ENCODE measurements at places on chromosomes 1 and 21.

DNA sequence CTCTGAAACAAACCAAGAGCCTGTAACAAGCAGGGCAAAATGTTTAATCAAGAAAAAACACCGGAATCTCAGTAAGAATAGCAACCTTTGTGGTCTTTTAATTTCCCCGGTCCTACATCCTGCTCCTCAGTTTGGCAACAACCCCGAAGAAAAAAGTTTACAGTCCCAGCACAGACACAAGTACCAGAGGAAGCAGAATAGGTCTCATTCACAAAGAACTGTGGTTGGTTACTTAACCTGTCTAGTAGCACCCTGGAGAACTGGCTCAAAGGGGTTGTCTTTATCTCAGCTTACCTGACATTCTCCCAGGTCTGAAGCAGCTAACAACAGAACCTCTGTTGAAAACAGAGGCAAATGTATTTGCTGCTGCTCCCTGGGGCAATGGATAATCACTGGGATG, 399.3 kb downstream of the AJAP1 start:
- no peak for DNase-seq

DNA sequence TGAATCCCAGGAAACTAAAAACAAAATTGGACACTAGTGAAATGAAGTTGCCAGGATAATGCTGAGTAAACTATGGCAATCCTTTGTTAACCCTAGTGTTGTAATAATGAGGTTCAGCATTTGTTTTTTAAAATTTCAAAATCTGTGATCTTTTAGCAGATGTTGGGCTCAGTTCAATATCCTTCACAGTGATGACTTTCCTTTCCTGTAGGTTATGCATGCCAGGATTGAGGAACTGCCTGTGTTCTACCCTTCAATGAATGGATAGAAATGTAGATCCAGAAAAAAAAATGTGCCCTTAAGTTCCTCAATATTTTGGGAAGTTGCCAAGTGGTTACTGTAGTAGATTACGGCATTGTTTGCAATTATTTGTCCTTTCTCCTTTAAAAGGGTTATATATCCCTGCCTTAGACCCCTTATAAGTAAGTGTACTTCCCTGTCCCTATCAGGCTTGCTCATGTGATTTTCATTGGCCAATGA, 35.5 kb upstream of the IRF2BP2 start:
- DNase-seq, result no peak

GRCh38 chr1:204932573-204932909, 61.9 kb downstream of the NFASC start:
- DNase-seq, result no peak

DNA sequence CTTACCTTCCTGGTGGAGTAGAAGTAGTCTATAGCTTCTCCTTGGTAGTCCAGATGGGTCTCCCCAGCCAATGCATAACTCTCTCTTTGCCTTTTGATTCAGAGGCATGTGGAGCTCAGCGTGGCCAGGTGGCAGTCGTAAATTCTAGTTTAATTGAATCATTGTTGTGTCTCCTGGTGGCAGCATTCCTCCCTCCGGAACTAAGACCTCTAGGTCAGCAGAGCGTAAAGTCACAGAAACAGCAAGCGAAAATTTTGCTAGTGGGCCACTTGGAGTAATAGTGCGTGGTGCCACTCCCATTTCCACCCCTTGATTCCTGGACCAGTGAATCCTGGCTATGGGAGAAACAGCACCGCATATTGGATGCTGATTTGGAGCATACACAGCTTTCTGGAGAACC, 3.9 kb upstream of the TMPRSS2 start:
- DNase-seq, result no peak

DNA sequence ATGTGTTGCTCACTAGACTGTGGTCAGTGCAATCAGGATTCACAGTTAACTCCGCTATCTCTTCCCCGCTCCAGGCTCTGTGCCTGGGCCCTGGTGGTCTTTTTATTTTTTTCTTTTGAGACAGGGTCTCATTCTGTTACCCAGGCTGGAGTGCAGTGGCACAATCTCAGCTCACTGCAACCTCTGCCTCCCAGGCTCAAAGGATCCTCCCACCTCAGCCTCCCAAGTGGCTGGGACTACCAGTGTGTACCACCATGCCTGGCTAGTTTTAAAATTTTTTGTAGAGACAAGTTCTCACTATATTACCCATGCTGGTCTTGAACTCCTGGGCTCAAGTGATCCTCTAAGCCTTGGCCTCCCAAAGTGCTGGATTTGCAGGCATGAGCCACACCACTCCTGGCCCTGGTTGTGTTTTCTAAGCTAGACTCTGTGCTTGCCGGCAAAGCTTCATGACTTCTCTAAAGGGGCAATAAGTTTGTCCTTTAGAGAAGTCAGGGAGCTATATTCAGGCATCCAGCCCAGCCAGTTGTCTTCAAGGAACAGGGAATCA, 1.4 kb downstream of the RCSD1 start:
- no peak for DNase-seq

GRCh38 chr1:157230500-157230899, 92.3 kb upstream of the ETV3 start:
- no peak for DNase-seq

Data from stimulated activated CD4-positive, alpha-beta T cell treated with anti-CD3 and anti-CD28 coated beads, Interleukin-4, amount 100 ng/mL, for 48 hours (primary cell).